ENCODE measurements at places on chromosomes 13 and 19.

DNA sequence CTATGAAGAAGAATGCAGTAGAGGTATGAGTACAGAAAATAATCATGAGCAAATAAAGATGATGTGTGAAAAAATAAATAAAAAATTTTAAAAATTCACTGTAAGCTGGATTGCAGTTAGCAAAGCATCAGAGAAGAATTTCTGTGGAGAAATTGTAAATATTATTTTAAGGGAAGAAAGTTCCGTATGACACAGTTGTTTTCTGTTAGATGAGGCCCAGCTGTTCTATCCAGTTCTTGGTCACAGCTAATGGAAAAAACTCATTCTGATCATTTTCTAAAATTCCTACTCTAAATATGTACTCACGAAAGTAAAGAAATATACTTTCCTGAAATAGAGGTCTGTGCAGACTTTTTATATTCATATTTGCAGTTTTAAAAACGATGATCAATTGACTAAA lies 578.8 kb downstream of the DCT start:
- no peak for DNase-seq

DNA sequence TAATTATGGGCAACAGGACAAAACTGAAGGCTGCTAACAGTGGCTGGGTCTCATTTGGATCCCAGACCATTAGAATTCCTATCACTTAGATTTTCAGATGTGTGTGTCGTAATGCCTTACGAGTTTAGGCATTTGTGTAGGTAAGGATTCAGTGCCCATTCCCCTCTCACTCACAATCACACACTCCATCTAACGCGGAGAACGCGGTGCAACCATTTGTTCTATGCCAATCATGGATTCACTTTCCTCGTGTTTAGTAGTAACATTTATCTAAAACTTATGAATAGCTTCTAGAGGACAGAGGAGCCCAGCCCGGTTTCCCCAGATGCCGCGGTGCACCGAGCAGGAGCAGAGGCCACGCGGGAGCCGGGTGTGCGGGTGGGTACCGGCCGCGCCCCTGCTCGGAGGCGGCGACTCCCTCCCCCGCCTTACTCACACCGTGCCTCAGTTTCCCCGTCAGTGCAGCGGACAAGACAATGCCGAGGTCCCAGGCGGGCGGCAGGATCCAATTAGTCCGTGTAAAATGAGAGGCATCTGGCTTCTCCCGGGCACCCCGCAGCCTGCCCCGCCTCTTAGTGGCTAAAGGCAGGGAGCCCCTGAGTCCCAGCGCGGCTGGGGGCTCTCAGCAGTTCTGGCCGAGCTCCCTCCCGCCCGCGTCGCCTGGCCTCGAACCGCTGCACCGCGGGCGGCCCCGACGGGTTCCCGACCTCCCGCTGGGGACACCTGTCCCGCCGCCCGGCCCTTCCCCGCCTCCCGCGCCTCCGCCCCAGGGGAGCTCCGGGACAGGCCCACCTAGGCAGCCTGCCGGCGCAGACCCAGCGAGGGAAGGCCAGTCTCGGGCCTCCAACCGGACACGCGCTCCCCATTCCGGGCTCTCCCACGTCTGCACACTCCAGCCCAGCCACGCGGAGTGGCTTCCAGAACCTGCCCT lies 5.9 kb upstream of the C1QTNF9B start:
- DNase-seq = no peak

- peak; percentile 99 for DNase-seq
Measured at GRCh38 chr19:47428177-47428894, 9.0 kb upstream of the MEIS3 start.

DNA sequence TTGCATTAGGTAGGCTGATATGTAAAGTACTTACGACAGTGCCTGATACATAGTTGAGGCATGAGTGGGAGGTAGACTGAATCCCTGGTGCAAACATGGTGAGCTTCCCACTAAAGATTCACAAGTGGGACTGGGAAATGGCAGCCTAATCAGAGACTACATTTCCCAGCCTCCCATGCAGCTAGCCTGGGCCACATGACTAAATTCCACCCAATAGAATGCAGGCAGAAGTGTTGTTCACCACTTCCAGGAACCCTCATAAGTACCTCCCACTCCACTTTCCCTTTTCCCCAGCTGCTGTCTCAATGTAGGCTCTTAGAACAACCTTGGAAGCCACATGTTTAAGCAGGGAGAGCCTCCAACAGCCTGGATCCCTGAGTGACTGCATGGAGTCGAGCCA lies 104.9 kb downstream of the CACNA1A start:
- DNase-seq = no peak

DNA sequence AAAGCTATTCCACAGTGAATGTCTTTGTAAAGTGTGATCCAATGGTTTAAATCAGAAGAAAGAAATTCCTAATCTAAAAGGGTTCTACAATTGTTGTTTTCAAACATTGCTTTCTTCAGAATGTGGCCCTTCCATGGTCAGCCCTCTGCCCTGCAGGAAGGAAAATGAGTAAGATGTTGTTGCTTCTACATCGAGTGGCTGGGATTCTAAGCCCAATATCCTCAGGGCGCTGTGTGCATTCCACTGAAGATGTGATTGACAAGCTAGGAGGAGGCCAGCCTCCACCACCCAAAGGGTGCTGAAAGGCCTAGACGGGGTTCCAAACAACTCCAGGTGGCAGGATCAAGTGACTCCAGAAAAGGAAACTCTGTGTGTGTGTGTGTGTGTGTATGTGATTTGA lies 316.9 kb upstream of the TSHZ3 start:
- DNase-seq = no peak

DNA sequence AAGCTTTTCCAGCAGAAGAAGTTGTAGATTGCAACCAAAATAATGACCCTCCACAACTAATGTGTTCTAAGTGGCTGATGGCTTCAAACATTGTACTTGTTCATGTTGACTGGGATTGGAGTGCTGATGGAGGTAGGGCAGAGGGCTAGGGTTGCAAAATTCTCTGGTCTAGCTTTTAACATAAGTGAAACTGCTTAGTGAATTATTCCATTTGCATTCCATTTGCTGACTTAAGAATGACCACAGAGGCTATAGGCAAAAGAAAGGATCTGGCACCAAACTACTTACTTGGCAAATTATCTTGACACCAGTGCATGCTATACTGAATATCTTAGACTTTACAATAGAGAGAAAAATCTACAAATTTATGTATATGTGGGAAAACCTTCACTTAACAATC lies 287.0 kb downstream of the FGF9 start:
- no peak for DNase-seq

DNA sequence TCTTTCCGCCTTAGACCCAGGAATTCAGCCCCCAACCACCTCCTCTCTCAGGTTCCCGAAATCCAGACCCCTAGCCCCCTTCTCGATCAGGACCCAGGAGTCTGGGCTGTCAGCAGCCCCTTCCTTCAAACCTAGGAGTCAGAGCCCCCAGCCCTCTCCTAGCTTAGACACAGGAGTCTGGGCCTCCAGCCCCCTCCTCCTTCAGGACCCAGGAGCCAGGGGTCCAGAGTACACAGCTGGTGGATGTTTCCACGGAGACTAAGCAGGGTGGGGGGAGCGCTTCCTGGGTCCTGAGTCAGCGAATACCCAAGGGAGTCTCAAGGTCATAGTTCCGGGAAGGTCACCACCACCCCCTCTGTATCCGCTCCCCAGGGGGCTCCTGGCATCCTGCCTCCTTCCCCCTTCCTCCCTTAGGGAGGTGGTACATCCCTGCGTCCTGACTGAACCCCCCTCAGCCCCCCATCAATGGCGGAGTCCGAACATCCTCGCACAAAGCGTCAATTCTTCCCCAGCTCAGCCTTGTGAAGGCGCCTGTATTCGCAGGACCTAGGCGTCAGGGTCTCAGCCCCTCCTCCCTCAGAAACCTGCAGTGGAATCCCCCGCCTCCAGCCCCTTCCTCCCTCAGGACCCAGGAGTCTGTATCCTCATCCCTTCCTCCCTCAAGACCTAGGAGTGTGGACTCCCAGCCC lies 4.6 kb downstream of the CADM4 start:
- DNase-seq = peak; percentile 5

DNA sequence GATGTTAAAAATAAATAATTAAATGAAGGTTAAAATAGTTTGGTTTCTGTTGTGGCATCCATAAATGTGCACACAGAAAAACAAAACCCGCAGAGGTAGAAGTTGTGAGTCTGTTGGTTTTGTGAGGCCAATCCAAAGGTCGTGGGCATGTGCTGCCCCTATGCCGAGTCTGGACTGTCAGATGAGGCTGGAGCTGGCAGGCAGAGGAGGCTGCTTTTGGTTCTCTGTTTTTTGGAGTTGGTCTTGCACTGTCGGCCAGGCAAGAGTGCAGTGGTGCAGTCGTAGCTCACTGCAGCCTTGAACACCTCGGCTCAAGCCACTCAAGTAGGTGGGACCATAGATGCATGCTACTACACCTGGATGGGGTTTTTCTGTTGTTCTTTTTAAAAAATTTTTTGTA lies 43.7 kb downstream of the TSSK6 start:
- DNase-seq = no peak

GRCh38 chr19:35478794-35479677 lies 11.2 kb downstream of the KRTDAP start:
- no peak for DNase-seq

- DNase-seq = no peak
Measured at GRCh38 chr13:32047088-32047487, 15.5 kb downstream of the FRY start.

DNA sequence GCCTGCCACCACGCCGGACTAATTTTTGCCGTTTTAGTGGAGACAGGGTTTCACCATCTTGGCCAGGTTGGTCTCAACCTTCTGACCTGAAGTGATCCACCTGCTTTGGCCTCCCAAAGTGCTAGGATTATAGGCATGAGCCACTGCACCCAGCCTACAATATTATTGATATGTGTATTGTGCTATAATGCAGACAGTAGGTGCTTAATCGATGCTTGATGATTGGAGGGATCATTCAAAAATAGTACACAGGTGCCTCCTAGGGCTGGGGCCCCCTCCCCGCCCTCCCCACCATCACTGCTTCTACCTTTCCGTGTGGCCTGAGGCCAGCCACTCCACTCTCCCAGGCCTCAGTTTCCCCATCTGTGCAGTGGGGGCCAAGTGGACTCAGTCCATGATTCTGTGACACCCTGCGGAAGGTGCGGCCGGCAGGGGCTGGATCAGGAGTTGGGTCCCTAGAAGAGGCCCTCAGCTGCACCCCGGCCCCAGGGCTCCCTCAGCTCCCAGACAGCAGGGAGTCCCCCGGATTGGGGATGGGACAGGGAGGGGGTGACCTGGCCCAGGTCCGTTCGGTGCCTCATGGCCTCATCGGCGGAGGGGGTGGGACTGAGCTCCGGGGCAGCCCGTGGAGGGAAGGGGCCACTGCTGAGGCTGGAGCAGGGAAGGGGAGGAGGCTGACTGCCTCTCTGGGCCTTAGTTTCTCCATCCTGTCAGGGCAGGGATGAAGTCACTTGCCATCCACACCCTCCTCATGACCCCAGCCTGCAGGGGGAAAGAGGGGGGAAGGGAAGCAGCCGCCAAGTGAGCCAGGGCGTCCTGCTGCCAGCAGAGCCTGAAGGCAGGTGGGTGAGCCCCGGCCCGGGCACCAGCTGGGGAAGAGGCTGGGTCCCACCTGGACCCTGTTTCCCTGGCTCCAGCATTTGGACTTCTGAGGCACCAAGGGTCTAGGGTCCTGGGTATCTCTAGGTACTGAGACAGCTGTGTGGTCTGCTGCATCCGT lies 1.2 kb downstream of the ADAMTSL5 start:
- DNase-seq = no peak

DNA sequence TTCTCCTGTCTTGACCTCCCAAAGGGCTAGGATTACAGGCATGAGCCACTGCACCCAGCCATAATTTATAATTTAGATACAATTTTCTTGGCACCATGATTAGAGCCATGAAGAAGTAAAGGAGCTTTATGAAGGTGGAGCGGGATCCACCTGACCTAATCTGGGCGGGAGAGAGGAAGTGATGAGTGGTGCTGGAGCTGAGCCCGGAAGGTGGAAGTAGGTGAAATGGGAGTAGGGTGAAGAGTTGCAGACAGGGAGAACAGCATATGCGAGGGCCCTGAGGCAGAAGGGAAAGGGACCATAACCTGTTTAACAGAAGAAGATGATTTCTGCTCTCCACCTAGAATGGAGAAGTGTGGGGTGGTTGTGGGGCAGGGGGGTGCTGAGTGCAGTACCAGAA lies 4.2 kb downstream of the BLOC1S3 start:
- DNase-seq = no peak

- no peak for DNase-seq
Measured at GRCh38 chr13:60936281-60936680, 479.4 kb downstream of the PCDH20 start.

GRCh38 chr13:50156140-50156539 lies 140.9 kb downstream of the KCNRG start:
- no peak for DNase-seq

DNA sequence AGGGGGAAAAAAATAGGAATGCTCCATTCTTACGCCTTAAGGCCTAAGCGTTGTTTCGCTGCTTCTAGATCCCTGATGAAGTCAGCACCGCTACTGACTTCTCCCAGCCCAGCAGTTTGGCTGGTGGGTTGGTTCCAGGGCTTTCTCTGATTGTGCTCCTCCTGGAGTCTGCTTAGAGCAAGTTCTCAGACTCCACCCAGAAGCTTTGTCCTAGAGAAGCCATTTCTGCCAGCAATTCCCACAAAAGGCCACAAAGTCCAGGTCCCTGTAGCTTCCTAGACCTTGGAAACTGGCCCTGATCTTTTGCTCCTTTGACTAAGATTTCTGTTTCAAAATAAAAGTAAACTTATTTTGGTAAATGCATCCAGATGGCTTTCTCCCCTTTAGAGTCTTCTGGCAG lies 65.4 kb downstream of the KCTD12 start:
- DNase-seq = no peak

- no peak for DNase-seq
Measured at GRCh38 chr13:20145521-20145920, 15.3 kb downstream of the GJA3 start.

DNA sequence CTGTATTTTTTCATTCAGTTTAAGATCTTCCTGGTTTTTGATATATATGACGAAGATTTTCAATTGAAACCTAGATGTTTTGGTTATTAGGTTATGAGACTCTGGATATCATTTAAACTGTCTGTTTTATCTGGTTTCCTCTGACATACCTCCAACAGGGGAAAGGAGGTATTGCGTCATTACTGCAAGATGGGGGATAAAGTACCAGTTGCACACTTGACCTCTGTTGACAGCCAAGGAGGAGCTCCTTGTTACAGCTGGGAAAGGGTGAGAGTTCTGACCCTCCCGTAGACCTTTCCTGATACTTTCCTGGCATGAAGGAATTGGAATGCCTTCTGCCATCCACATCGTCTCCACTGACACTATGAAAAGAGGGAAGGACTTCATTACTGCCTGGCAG lies 82.0 kb upstream of the SHISA2 start:
- DNase-seq = no peak

DNA sequence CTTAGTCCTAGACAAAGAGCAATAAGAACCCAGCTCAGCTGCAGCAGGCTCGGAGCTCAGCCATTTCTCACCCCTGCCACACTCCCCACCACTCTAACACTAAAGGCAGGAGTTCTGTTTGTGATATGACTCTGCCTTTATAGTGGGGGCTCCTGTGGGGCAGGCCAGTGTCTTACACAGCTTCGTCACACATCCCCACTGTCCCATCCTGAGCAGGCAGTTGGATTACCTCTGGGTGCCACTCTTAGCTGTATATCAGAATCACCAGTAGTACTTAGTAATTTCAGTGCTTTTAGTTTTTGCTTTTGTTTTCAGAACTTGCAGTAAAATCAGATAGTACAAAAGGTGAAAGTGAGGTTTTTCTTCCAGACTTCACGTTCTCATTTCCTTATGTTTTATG lies 16.8 kb downstream of the SAMD4B start:
- no peak for DNase-seq
